ENCODE measurements at places on chromosomes 2 and 18. TPM values are rescaled to one million over a fixed set of nuclear protein-coding genes. Genes with fewer than 3 reads are reported as not detected.
A peak's percentile ranks its signal among the peaks of the same experiment; 100 is the strongest.

The KIAA2012 gene
- not detected for total RNA-seq

GRCh38 chr2:96977631-96978195 lies 8.7 kb downstream of the FAM178B start:
- no peak for DNase-seq

GRCh38 chr2:191927319-191927867 lies 80.5 kb upstream of the CAVIN2 start:
- peak; percentile 100 for DNase-seq

- no peak for DNase-seq
These were observed 18.1 kb upstream of the RANBP2 start for GRCh38 chr2:108701208-108701607.

Data from dermis blood vessel endothelial cell (primary cell).